ENCODE measurements at places on chromosomes 4 and X.

GRCh38 chr4:175944126-175944910 is 121.3 kb upstream of the WDR17 start:
- no peak for DNase-seq

DNA sequence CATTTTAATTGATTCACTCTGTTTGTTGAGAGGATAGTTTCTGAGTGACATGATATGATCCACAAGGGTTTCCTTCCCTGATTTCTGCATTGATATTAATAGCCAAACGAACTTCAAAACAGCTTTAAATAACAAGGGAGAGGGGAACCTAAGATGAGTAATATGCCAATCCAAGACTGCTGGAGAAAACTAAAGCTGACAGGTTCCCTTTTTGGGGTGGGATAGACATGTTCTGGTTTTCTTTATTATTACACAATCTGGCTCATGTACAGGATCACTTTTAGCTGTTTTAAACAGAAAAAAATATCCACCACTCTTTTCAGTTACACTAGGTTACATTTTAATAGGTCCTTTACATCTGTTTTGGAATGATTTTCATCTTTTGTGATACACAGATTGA is 182.2 kb downstream of the AR start:
- no peak for DNase-seq

DNA sequence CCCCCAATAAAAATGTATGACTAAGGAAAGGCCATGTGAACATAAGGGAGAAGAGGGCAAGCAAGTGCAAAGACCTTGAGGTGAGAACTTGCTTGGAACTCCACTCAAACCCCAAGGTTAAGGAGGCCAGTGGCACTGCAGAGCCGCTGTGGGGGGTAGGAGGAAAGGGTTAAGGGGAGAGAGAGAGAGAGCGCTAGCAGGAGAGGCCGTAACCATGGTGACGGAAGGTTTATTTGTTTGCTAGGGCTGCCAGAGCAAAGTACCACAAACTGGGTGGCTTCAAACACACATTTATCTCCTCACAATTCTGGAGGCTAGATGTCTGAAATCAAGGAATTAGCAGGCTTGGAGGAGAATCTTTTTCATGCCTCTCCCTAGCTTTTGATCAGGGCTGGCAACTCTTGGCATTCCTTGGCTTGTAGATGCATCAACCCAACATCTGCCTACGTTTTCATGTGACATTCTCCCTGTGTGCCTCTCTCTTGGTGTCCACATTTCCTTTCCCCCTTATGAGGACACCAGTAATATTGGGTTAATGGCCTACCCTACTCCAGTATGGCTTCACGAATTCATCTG is 35.2 kb downstream of the SMIM20 start:
- peak; percentile 15 for DNase-seq

DNA sequence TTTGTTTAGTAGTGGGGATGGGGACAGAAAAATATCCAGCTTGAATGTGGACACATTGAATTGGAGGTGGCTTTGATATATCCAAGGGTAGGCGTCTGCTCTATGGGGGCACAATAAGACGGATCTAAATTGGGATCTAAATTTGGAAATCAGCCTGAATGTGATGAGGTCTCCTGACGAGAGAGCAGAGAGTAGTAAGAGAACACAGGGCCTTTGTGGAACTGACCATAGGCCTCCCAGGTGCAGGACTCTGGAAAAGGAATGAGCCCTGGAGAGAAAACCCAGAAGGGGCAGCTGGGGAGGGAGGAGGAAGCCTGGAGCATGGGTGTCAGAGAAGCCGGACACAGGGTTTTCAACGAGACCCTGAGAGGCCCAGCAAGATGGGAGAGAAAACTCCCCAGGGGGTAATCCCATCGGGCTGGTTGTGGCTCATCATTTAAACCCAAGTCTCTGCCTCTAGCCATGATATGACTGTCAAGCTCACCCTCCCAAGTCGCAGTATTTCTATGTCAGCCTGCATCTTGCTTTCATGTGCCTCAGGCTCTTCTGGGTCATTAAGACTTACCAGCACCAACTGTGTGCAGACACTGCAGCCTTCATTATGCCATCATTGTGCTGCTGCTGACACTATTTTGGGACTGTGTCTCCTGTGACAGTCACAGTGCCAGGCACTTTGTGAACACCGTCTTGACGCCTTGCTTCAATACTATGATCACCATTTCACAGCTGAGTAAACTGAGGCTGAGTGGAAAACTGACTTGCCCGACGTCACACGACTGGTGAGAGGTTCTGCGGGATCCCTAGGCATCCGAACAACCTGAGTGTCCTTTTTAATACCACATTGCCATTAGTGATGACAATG is 57.1 kb downstream of the ANAPC4 start:
- no peak for DNase-seq

GRCh38 chr4:109127866-109128265 is 174.6 kb downstream of the COL25A1 start:
- DNase-seq, result no peak
